ENCODE measurements at places on chromosomes 5 and 9. TPM values are rescaled to one million over a fixed set of nuclear protein-coding genes. Genes with fewer than 3 reads are reported as not detected.
A peak's percentile ranks its signal among the peaks of the same experiment; 100 is the strongest.

DNA sequence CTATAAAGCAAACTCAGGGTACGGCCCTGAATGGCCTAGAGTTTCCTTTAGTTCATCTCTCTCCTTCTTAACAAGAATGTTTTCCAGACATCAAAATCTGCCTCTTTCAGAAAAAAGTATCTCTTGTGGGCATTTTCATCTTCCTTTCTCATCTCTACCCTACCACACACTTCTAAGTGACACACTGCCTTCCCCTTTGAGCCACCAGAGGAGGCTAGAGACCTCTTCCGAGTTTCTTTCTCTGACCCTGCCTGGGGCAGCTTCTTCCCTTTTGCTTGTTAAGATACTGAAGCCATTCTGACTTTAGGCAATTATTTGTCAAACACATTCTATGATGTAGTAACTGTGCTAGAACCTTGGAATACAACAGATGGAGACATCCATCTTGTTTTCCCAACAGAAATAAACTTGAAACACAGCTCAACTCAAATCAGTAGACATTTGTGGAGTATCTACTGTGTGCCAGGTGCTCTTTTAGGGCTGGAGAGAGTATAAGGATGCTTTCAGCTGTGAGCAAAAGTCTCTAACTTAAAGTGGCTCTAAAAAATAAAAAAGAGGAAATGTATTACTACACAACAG lies 8.6 kb upstream of the SV2C start:
- DNase-seq: no peak

DNA sequence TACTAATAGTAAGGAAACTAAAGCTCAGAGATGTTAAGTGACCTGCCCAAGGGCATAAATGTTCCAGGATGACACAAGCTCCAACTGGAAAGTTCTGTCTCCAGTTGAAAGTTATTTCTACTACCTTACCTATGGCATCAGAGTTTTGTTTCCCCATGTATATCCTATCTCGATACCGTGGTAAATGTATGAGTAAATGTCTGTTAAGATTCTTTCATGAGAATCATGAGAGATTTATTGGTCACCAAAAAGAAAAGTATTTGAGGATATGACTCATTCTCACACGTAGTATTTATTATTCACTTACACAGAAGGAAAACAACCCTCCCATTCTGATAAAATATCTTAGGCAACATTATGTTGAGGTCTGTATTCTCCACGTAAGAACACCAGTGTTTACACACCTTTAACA lies 11.1 kb upstream of the SHOC1 start:
- no peak for DNase-seq

DNA sequence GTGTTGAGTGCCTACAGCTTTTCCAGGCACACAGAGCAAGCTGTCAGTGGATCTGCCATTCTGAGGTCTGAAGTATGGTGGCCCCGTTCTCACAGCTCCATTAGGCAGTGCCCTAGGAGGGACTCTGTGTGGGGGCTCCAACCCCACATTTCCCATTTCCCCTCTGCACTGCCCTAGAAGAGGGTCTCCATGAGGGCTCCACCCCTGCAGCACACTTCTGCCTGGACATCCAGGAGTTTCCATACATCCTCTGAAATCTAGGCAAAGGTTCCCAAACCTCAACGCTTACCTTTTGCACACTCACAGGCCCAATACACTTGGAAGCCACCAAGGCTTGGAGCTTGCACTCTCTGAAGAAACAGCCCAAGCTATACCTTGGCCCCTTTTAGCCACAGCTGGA lies 131.3 kb downstream of the DEPDC1B start:
- DNase-seq: no peak

The SH3GL2 gene
- 2.6 TPM for total RNA-seq

The EDIL3 gene
- total RNA-seq: 0.63 TPM

DNA sequence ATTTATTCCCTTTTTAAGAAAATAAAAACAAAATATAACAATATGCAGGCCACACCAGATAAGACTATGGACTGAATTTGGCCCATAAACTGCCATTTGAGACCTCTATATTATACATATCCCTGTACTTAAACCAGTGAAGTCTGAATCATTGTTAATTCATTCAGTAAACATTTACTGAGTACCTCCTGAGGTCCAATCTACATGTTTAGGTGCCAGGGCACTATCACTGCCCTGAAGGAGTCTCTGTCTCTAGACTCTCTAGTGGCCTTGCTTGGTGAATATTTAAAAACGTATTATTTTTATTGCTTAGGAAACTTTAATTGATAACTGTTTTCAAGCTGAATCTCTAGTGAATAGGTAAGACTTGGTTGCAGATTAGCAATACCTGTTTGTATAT lies 74.7 kb upstream of the ELL2 start:
- DNase-seq: no peak

The FREM1 gene
- total RNA-seq: 4.6 TPM

DNA sequence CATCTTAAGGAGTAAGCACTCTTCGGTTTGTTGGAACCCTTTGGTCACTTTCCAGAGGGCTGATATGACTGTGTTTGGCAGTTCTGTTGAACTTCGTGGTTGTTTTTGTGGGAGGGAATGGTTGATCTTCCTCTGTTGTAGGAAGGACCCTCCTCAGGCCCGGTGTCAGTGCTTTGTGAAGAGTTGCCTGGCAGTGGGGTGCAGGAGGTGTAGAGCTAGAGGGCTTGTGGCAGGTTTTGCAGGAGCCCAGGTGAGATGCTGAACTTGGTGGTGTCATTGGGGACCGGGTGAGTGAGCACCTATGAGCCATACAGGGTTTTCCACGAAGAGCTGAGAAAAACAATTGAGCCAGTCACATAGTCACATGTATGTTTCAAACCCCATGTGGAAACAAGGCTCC lies 27.2 kb downstream of the SECISBP2 start:
- DNase-seq: no peak

- DNase-seq: no peak
These were observed 167.5 kb downstream of the HACD4 start for GRCh38 chr9:20863945-20864344.

The MCTP1 gene
- total RNA-seq: 8.1 TPM

DNA sequence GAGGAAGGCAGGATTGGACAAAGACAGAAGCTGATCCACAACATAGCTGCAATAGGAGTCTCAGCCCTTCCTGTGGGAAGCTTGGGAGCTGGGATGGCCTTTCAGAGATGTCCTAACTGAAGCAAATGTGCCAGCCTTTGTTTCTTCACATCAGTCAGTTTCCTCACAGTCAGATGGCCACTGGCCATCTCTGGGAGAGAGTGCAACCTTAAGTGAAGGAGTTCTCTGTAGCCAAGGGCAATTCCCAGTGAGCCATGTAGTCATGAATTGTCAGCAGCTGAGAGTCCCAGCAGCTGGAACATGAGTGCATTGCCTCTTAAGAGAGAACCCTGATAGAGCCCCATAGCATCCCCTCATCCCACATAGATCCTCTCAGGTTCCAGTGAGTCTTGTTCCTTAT lies 89.1 kb upstream of the LIFR start:
- DNase-seq: no peak

- peak; percentile 66 for DNase-seq
These were observed 82.5 kb upstream of the ZBTB43 start for GRCh38 chr9:126722252-126722921.

DNA sequence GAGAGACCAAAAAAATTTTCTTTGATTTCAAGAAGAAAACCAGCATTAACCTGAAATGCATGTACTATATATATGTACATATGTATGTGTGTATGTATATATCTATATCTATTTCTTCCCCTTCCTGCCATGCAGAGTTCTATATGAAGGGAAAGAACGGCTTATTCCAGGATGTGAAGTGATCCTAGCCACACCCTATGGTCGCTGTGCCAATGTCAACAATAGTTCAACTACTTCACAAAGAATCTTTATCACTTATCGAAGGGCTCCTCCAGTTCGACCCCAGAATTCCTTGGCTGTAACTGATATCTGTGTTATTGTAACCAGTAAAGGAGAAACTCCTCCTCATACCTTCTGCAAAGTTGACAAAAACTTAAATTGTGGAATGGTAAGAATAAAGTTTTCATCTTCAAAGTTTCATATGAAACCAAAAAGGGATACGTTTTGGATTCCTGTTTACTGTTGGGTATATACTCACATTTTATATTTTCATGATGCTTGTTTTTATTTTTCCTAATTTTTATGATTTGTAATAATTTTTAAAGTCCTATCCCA lies 56.2 kb downstream of the DENND4C start:
- no peak for DNase-seq

The LOX gene
- 1.2 TPM for total RNA-seq

DNA sequence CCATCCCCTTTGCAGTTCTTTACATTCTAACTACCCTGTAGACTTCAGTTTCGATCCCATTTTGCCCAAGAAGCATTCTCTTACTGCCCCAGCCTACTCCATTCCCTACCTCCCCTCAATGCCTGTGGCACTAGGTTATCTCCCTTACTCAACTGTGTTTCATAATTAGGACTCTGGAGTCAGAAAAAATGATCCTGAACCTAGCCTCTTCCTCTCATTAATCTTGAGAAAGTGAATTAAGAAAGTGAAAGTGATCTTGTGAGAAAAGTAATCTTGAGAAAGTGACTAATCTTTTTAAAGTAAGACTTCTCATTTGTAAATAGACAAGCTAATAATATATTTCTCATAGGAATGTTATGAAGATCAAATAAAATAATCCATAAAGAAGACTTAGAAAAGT lies 444.0 kb upstream of the TRPC7 start:
- DNase-seq: no peak

DNA sequence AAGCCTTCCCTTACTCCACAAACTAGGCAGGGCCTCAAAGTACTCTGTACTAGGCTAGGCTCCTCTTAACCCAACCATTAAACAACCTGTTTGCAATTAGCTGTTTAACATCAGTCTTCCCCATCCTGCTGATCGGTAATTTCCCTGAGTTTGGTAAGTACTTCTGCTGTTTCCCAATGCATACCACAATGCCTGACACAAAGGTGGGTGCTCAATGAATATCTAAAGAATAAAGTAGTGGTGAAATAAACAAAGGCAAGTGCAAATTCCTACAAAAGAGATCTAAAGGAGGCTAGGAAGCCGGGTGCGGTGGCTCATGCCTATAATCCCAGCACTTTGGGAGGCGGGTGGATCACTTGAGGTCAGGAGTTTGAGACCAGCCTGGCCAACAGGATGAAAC lies 25.0 kb downstream of the FBXW2 start:
- no peak for DNase-seq

DNA sequence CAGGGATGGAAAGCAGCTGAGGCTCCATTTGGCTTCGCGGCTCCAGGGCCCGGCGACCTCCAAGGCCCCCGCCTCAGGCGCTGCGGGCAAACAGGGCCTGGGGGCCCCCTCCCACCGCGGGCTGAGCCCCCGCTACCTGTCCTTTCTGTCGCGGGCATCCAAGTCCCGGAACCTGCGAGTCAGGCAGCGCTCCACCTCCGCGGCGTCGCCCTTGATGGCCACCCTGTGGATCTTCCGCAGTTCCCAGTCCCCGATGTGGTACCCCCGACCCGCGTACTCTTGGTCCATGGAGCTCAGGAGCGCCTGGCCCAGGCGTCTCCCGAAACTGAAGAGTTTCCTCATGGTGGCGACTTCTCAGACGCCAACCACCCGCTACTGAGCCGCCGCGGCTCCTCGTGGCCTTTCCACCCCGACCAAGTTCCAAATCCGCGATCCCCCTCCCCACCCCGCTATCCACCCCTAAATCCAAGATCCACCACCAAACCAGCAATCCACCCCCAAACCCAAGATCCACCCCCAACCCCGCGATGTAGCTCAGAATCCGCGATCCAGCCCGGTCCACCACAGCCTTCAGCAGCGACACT lies 86.5 kb upstream of the CCDC180 start:
- peak; percentile 57 for DNase-seq

The LMNB1 gene
- total RNA-seq: 7.5 TPM

DNA sequence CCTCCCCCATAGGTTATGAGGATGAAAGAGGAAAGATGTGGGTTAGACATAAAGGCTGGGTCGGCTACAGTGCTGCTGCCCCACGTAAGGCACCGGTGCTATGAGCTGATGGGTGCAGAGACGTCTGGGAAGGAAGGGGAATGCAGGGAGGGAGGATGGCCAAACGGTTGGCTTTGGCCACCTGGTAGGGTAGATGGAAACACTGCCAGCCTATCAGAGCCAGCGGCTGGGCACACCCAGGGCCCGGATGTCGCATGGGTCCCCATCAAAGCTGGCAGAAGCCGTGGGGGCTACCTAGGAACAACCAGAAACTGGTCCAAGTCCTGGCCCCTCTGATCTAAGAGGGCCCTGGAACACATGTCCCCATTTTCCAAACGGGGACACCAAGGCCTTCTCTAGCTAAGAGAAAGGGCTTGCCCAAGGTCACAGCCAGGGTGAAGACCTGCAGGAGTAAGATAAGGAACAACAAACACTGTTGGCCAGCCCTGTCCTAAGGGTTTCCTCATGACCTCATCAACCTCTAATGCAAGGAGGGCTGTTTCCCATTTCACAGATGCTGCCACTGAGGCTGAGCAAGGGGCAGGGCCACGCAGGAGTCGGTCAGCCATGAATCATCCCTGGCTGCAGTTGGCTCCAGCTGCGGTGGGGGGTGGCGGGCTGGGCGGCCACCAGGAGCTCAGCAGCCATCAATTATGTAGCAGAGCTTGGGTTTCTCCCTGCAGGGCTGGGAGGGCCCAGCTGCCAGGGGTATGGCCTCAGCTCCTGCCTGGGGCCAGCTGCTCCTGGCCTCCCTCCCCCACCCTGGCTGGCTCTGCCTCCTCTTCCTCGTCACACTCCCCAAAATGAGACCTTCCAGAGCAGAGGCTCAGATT lies 4.9 kb downstream of the SH3GLB2 start:
- DNase-seq: peak; percentile 44

- no peak for DNase-seq
These were observed 106.3 kb upstream of the NR3C1 start for GRCh38 chr5:143509758-143510221.

The ISCA1 gene
- total RNA-seq: 11.3 TPM

The PNPLA7 gene
- 23.8 TPM for total RNA-seq

GRCh38 chr9:134678206-134678605 lies 36.6 kb downstream of the COL5A1 start:
- no peak for DNase-seq

- no peak for DNase-seq
These were observed 79.1 kb downstream of the ZNF618 start for GRCh38 chr9:113955076-113955752.

DNA sequence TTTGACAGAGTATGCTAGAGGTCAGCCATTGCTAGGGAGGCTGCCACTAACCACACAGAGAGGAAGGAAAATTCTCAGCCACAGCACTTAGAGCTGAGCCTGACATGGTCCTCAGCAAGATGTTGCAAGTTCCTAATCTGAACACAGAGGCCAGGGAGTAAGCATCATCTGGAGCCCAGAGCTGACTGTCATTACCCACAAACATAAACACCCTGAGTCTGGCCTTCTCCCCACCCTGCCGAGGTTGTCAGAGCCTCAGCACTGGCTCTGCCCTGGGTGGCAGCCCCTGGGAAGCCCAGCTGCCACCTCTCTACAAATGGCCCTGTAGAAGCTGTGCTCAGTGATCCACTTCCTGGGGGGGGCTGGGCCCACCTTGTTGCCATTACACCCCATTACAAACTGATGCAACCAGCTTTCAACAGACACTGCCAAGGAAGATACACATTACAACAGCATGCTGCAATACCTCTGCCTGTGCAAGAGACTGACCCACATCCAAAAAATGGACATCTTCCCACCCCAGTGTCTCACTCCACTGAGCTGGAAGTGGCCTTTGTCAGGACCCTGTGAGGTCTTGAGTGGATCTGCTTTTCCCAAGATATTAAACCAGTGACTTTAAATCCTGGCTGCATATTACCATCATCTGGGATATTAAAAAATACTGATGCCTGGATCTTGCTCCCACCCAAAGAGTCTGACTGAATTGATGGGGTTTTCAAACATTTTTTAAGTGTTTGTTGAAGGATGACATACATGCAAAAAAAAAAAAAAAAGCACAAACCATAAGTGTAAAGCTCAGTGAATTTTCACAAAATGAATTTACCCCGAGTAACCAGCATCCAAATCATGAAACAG lies 33.0 kb downstream of the IRF1 start:
- no peak for DNase-seq
